ENCODE measurements at places on chromosomes 12 and 14. TPM values are rescaled to one million over a fixed set of nuclear protein-coding genes. Genes with fewer than 3 reads are reported as not detected.

Gene GLIPR1L1
- polyA plus RNA-seq: 1.2 TPM

Gene LACRT
- polyA plus RNA-seq: not detected

Gene NPFF
- not detected for polyA plus RNA-seq

Gene SDSL
- 1.7 TPM for polyA plus RNA-seq

Gene ISCA2
- polyA plus RNA-seq: 78.6 TPM

Gene RIPK3
- 0.24 TPM for polyA plus RNA-seq

Gene EDDM3A
- polyA plus RNA-seq: 0.11 TPM

Gene TAS2R43
- polyA plus RNA-seq: 0.18 TPM

Gene EPYC
- not detected for polyA plus RNA-seq

Gene SLC38A6
- polyA plus RNA-seq: 5.1 TPM

Gene RIN3
- polyA plus RNA-seq: 0.78 TPM

Gene FZD10
- 0.36 TPM for polyA plus RNA-seq
